8988T (cell line): ENCODE measurements at places on chromosomes 7 and 10.

DNA sequence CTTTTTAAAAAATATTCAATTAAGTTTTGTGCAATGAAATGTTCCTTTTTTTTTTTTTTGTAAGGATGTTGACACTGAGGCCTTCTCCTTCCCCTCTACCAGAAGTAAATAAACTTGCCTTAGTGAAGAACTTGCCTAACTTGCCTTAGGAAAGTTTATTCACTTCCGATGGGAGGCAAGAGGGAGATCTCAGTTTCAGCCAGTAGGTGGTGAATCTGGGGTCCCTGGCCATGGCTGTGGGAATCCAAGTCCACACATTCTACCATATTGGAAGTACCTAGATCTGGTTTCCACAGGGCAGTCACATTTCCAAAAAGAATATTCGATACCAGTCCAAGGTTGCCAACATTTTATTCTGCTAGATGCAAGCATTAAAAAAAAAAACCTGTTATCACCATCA is 270.9 kb downstream of the CCSER2 start:
- no peak for DNase-seq

DNA sequence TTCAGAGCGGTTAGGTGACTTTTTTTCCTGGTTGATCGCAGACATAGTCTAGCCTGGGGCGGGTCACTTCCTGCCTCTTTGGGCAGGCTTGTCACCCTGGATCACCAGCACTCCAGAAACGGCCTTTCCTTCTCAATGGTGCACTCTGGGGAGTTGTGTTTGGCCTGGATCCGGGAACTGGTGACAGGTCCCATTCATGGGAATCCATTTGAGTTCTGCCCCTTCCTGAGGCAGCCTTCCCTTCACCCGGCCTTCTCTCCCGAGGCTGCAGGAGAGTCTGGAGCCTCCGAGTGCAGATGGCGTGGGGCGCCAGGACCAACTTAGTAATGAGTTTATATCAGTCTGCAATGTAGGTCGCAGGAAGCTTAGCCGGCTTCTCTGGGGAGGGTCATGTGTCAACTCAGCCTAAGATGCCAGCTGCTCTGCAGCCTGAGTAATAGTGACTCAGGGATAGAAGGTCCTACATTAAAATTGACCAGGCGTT is 54.2 kb downstream of the TACR2 start:
- DNase-seq, result no peak

GRCh38 chr10:78309536-78310237 is 276.0 kb downstream of the RPS24 start:
- no peak for DNase-seq

- DNase-seq, result peak; percentile 70
Measured at GRCh38 chr10:22340329-22341189, 4.7 kb upstream of the SPAG6 start.

GRCh38 chr7:12737373-12737772 is 49.9 kb downstream of the ARL4A start:
- no peak for DNase-seq

- DNase-seq, result peak; percentile 28
Measured at GRCh38 chr7:24318326-24318725, 34.3 kb downstream of the NPY start.

GRCh38 chr7:74606101-74606908 is 51.2 kb upstream of the GTF2I start:
- no peak for DNase-seq

DNA sequence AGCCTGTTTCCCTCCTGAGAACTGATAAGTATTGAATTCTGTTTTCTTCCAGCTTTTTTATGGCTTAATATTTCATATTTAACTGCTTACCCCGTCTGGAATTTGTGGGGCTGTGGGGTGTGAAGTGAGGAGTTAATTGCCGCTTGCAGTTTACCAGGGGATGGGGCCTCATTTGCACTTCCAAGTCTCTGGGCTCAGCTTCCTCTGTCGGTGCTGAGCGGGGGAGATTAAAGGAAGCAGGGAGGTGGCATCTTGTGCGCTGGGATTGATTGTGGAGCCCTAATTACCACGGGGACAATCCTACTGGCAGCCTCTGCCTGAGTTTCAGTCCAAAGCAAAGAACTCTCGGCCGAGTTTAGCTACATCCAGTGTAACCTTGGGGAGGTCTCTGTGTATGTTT is 33.4 kb downstream of the ELFN1 start:
- no peak for DNase-seq

DNA sequence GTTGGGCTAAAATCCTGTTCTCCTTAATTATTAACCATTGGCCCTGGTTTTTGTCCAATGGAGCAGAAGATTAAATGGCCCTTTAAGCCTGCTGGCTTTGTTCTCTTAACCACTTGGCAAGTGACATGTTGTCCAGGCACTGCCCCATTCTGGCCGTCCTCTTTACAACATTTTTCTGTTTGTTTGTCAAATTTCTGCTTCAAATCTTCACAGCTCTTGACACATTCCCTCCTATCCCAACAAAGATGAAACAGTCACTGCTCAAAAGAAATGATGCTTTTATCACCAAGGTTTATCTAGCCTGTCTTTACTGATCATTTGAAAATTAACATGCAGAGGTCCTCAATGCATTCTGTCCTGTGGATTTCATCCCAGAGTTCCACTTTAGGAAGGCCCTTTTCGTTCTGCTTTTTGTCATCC is 700.4 kb downstream of the KCNMA1 start:
- DNase-seq, result no peak

GRCh38 chr10:14949291-14949690 is 4.6 kb downstream of the DCLRE1C start:
- no peak for DNase-seq

DNA sequence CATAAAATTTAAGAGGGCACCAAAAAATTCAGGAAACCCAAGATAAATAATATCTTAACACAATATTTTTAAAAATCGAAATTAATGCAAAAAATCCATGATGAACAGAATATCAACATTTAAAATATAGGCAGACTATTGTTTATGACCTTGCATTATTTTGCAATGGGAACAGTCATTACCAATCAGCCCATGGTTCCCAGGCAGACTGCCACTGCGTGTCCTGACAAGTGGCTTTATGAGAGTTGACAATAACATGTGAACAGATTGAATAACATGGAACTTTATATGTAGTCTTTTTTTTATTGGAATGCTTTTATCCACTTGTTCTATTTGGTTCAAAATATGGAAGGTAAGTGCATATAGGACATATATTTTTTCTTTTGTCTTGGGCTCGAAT is 3.1 kb upstream of the AVPI1 start:
- DNase-seq, result no peak

DNA sequence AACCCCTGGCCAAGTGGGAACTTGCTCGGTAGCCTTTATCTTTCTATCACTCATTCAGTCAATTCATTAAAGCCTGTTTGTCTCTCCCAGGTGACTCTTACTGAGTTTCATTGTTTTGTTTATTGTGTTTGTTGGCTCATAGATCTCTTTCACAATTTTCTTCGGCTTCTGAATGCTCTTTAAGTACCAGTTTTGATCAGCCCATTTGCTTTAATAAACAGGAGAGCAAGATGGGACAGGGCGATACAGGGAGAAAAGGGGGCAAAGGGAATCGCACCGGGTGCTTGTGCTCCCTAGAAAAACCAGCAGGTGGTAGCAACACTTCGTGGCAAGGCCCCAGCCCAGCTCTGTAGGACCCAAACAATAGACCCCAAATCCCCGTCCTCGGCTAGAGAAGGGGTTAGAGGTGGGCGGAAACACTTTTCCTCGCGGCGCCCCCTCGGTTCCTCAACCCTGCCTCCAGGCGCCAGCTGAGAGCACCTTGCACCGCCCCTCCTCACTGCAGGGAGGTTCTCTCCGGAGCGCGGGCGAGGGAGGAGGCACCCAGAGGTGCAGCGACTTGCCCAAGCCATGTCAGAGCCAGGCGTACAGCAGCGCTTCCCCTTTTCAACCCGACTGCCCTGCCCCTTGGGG is 1.0 kb upstream of the EPHB6 start:
- DNase-seq, result peak; percentile 72

- DNase-seq, result no peak
Measured at GRCh38 chr7:34734771-34735170, 76.8 kb downstream of the NPSR1 start.

DNA sequence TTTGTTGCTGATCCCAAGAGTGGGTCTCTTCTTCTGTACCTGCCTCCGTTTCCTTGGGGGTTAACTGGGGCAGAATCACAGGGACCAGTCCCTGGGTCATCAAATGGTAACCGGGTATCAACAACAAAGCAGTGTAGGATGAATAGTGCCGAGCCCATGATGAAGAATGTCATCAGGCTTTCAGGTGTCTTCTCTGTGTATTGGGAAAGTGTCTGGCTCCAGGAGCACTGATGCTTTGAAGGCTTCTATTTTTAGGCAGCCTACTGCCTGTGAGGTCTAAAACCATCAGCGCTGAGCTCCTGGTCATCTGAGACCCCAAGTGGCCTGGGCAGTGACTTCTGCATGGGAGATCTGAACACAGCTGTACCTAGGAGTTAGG is 48.2 kb upstream of the SHH start:
- no peak for DNase-seq

- peak; percentile 31 for DNase-seq
Measured at GRCh38 chr10:84715911-84716310, 387.5 kb downstream of the CCSER2 start.

DNA sequence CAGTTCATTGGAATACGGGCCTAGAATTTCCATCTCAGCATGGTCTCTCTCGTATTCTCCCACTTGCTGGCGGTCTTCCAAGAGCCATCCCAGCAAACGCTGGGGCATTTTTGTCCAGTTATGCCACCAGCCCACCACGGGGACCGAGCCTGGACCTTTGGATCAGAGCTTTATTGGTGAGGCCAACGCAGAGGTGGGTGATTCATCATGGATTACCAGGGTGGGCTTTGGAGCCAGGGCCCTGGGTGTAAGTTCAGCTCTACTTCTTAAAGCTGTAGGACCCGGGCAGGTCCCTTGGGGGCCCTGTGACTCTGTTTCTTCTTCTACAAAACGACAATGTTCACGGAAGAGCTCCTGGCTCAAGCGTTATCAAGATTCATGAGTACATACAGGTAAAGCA is 22.7 kb upstream of the PITRM1 start:
- no peak for DNase-seq

DNA sequence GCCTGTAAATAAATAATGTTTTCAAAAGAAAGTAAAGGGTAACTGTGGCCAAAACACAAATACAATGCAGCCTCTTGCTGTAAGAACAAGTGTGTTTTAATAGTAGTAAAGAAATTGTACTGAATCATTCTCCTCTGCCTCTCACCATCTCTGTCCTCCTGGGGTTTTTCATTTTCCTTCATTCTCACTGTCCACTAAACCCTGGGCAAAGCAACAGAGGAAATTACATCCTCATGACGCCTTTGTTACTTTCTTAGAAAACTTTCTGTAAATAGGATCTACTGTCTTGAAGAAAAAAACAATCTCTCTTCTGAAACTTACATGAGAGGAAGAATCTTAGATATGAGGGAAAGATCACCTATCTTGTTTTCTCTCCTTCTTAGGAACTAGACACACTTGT is 54.6 kb downstream of the ASB4 start:
- DNase-seq, result no peak

- DNase-seq, result no peak
Measured at GRCh38 chr7:26326211-26326610, 34.5 kb downstream of the SNX10 start.

DNA sequence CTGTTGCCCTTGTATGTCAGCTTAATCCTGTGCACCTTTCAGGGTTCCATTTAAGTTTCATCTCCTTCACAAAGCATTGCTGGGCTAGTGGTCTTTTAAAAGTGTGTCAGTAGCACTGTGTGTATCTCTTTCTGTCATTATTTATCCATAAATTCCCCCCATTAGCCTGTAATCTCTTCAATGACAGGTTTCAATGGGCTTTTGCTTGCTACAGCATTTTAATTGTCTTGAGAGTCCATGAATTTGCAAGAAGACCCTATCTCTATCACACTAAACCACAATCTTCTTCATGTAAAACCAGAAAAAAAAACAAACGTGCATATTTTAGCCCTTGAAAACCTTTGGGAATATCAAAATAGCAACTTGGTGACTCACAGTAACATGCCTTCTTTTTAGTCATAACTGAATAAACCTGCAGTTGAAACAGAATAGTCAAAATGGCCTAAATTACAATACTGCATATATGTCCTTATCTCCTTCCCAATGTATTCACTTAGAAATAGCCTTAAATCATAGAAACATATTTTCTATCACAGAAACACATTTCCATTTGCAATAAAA is 118.6 kb downstream of the PON1 start:
- no peak for DNase-seq

GRCh38 chr7:50364645-50365044 is 60.1 kb downstream of the IKZF1 start:
- no peak for DNase-seq

- no peak for DNase-seq
Measured at GRCh38 chr7:66301737-66302136, 96.6 kb downstream of the TPST1 start.

DNA sequence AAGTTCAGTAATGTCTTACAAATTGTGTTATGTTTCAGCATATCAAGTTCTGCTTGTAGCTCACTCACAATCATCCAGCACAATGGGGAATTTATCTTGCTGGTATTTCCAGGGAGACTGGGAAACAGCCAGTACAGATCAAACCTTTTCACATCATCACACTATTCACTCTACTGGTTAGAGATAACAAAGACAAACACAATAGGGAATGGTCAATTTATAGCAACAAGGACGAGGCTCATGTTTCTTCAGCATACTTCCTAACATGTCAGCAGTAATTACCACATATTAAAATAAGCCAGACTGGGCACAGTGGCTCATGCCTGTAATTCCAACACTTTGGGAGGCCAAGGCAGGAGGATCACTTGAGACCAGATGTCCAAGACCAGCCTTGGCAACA is 38.3 kb downstream of the TOMM7 start:
- no peak for DNase-seq

GRCh38 chr10:87794285-87794684 is 23.7 kb downstream of the ATAD1 start:
- no peak for DNase-seq

GRCh38 chr7:30251708-30252329 is 32.6 kb upstream of the ZNRF2 start:
- no peak for DNase-seq

DNA sequence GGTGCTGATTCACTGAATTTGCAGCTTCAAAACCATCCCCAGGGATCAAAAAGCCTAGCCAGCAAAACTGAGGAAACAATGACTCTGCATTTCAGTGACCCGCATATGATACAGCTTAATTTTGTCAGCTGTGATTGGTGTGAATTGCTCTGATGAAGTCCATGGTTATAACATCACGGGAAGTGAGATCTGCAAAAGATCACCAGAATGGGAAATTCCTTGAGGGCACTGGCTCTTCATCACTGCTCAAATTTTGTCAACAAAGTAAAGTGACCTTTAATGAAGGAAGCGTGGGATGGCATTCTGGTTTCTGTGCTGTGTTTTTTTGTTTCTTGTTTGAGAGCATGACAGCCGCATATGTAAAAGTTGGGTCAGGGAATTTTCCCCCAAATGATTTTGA is 745.9 kb downstream of the GATA3 start:
- no peak for DNase-seq

DNA sequence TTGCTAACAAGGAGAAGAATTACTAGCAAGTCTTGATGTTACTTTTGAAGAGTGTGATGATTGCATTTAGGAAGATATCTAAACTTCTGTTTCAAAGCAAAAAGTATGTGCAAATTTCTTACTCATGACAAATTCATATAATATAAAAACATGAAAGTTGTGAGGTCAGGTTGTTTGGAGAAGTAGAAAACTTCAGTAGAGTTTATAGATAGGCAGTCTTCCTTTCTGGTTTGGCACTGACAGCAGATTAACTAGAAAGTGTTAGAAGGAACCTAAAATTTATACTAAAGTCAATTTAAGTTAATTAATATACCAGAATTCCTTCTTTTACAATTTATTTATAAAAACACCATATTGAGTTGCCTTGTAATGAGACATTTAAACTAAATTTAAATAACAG is 16.9 kb downstream of the PTEN start:
- DNase-seq, result no peak
